Right renal pelvis (tissue), 4 donors: ENCODE measurements at places on chromosomes 5 and 9. TPM values are rescaled to one million over a fixed set of nuclear protein-coding genes. Genes with fewer than 3 reads are reported as not detected.
A peak's percentile ranks its signal among the peaks of the same experiment; 100 is the strongest.

GRCh38 chr9:110918316-110919049 lies 119.8 kb downstream of the LPAR1 start:
- DNase-seq, result no peak

The GFRA3 gene
- polyA plus RNA-seq, result 7.3 TPM

- DNase-seq, result no peak
These were observed 518.9 kb downstream of the CTNND2 start for GRCh38 chr5:11385251-11385900.

The TOR4A gene
- polyA plus RNA-seq, result 10.0 TPM

GRCh38 chr5:98461485-98461884 lies 312.0 kb upstream of the RGMB start:
- no peak for DNase-seq

- DNase-seq, result no peak
These were observed 80.0 kb downstream of the AMBP start for GRCh38 chr9:113998114-113998513.

GRCh38 chr9:86043586-86043985 lies 55.8 kb downstream of the GOLM1 start:
- no peak for DNase-seq

DNA sequence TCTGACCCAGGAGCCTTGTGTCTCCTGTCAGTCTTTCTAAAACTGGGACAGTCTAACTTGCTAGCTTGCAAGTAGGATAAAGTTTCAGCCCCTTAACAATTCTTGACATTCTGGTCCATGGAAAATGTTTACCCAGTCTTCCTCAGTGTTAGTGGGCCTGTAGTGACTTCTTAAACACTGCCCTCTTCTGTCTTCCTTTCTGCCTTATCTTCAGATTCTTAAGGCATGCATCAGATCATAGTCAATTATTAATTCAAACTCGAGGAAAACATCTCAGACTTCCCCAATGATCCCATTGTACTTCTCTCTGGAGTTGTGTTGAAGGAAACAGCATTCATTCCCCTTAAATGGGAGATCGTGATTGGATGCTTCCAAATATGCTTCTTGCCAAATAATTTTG lies 1199.8 kb downstream of the DTWD2 start:
- no peak for DNase-seq

GRCh38 chr9:68933434-68934328 lies 80.2 kb downstream of the PRKACG start:
- no peak for DNase-seq

- peak; percentile 15 for DNase-seq
These were observed 52.3 kb downstream of the NTNG2 start for GRCh38 chr9:132214027-132214622.

GRCh38 chr5:108560581-108560980 lies 178.7 kb upstream of the FBXL17 start:
- DNase-seq, result no peak

DNA sequence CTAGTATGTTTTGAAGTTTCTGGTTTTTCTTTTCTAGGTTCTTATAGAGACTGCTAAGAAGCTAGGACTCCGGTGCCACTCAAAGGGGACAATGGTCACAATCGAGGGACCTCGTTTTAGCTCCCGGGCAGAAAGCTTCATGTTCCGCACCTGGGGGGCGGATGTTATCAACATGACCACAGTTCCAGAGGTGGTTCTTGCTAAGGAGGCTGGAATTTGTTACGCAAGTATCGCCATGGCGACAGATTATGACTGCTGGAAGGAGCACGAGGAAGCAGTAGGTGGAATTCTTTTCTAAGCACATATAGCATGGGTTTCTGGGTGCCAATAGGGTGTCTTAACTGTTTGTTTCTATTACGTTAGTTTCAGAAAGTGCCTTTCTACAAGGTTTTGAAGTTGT lies 52.2 kb downstream of the MTAP start:
- DNase-seq, result no peak

DNA sequence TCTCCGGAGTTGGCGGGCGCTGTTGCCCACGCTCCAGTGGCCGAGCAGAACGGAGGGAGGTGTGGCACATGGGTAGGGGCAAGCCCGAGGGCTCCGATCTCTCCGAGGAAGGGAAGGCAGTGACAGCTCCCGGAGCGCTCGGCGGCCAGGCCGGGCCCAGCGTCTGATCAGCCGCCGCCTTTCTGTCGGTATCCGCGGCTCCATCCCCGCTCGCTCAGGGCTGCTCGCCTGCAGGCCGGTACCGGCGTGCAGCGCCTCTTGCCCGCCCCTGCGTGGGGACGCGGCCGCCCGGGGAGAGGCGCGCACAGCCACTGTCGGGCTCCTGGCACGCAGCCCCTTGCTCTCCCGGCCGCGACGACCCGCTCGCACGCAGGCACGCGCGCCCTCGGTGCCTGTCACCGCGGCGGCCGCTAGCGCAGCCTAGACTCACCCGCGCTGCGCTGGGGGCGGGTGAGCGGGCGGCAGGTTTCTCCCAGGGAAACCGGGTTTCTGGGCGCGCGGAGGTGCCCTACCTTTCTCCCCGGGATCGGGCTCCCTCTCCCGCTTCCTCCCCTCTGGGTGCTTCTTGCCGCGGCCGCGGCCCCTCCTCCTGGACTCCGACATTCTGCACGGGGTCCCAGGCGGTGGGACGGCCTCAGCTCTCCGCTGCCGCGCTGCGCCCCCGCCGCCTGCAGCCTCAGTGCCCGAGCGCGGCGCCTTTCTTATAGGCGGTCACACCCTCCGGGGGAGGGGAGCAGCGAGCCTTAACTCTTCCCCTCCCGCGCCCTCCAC lies 108.4 kb downstream of the PSD2 start:
- DNase-seq, result peak; percentile 31

The SAPCD2 gene
- polyA plus RNA-seq, result 9.5 TPM

- DNase-seq, result no peak
These were observed 92.0 kb downstream of the DCP2 start for GRCh38 chr5:113068559-113068958.

The DEPDC1B gene
- polyA plus RNA-seq, result 31.2 TPM

The OR1L1 gene
- polyA plus RNA-seq, result not detected

The C9orf153 gene
- polyA plus RNA-seq, result 0.15 TPM

GRCh38 chr9:87694236-87694755 lies 31.6 kb upstream of the CTSL start:
- no peak for DNase-seq

- DNase-seq, result no peak
These were observed 689 bp upstream of the GLRA1 start for GRCh38 chr5:151925340-151925739.

GRCh38 chr9:115625251-115625650 lies 507.3 kb upstream of the TNC start:
- no peak for DNase-seq

The RLN2 gene
- polyA plus RNA-seq, result 2.5 TPM

- DNase-seq, result no peak
These were observed 20.0 kb downstream of the FYB1 start for GRCh38 chr5:39199335-39199734.

The PRR7 gene
- 3.8 TPM for polyA plus RNA-seq

The PAIP1 gene
- 178 TPM for polyA plus RNA-seq

DNA sequence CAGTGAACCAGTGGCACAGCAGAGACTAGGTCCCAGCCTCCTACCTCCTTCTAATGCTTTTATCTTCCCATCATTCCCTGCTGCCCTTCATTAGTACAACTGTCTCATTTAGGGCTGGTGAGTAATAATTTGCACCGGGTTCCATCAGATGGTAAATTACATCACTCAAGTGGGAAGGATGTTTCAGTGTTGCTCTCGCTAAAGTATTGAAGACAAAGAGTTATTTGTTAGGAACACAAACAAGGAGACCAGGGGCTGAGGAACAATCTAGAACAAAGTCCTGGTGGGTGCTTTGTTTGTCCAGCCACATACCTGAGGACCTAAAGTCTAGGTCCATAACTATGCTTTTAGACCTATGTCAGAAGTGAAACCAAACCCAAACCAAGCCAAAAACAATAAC lies 52.4 kb downstream of the SEC61B start:
- no peak for DNase-seq

The TXNDC8 gene
- polyA plus RNA-seq, result not detected

The TIMD4 gene
- polyA plus RNA-seq, result 0.77 TPM

GRCh38 chr5:143041-143440 lies 48.3 kb upstream of the LRRC14B start:
- DNase-seq, result no peak

DNA sequence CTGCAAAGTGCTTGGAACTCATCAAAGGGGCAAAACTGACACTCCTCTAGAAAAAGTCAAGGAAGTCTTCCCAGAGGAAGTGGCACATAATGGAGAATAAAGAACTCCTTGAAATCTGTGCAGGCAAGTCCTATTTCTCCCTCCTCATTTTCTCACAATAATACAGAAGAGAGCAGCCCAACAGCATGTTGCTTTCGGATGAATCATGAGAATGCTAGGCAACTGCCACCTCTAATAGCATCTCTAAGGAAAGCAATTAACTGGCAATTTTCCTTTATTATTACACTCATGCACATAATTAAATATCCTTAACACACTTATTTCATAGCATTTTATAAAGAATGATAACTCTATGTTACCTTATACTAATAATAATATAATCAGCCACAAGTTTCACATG lies 122.2 kb upstream of the PTGER4 start:
- DNase-seq, result no peak

- no peak for DNase-seq
These were observed 1177.8 kb upstream of the SEMA6A start for GRCh38 chr5:117752403-117752802.

The BARHL1 gene
- polyA plus RNA-seq, result not detected

DNA sequence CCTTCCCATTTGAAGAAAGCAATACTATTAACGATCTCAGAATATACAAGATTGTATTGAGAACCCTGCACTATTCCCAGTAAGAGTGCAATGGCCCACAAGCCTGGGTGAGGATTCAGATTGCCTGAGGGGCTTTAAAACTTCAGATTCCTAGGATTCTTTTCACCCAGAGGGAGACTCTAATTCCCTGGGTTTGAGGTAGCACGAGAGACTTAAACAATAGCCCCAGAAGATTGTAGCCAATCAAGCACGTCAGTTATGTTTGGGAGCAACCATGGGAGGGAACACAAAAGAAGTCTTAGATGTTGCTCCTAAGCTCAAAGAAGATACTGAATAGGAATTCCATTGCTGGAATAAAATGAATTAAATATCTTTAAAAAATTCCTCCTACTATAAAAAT lies 17.9 kb downstream of the MRPS27 start:
- DNase-seq, result no peak

- no peak for DNase-seq
These were observed 2.3 kb upstream of the SMIM33 start for GRCh38 chr5:139468421-139468931.

The C1QTNF3 gene
- polyA plus RNA-seq, result 55.6 TPM

The SLC35A4 gene
- 87.5 TPM for polyA plus RNA-seq

GRCh38 chr5:177350776-177351391 lies 584 bp downstream of the LMAN2 start:
- DNase-seq, result no peak

The ZMYND19 gene
- polyA plus RNA-seq, result 26.3 TPM
